ENCODE measurements at places on chromosomes 16 and 17.

DNA sequence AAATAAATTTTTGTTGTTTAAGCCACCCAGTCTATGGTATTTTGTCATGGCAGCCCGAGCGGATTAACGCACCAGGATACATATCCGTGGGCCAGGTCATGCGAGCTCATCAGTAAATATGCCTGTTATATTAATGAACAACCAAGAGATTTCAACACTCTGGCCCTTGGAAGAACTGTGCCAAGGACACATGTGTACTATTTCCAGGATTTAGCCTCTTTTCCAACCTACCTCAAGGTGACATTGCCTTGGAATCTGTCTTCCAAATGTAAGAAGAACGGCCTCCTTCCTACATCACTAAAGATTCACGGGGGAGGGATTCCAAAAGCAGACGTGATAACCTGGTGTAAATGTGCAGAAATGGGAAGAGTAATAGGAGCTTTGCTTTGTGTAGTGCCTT lies 72.8 kb upstream of the DYNLRB2 start:
- DNase-seq = no peak

GRCh38 chr16:85296859-85297660 lies 184.8 kb upstream of the CIBAR2 start:
- DNase-seq = peak; percentile 55

- no peak for DNase-seq
These were observed 18.4 kb upstream of the UBE2I start for GRCh38 chr16:1290860-1291575.

- no peak for DNase-seq
These were observed 95.5 kb upstream of the ZNF469 start for GRCh38 chr16:88287219-88287618.

DNA sequence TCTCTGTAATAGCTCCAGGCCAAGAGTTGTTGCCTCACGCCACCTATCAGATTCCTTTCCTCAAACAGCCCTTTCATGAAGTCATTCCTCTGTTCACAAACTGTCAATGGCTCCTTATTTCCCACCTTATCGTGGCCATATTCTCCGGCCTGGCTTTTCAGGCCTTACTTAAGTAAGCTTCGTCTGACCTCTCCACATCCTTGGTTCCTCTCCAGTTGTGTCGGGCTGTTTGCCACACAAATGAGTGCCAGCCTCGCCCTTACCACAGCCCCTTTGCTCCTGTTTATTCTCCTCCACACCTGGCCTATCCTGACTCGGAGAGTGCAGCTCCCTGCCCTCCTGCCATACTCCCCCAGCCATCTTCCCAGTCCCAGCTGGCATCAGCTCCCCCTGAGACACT lies 2.0 kb downstream of the TP53I13 start:
- DNase-seq = no peak

- no peak for DNase-seq
These were observed 51.0 kb upstream of the GPRC5B start for GRCh38 chr16:19935694-19936093.

DNA sequence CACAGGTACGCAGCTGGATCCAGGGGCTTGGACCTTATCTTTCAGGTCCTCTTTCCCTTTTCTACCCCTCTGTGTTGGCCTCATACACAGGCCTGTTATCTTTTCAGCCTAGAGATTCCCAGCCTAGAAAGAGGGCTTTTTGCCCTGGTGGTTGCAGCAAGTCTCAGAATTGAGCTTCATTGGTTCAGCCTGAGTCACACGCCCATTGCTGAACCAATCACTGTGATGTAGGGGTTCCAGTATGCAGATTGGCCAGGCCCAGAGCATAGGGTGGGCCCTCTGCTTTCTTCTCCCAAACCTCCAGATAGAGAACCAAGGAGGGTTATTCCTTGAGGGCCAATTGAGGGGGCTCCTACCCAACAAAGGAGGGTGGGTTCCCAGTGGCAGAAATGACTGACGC lies 32.8 kb downstream of the GPT2 start:
- DNase-seq = no peak

- DNase-seq = no peak
These were observed 8.1 kb downstream of the DEF8 start for GRCh38 chr16:89956505-89957215.

- DNase-seq = no peak
These were observed 216.7 kb downstream of the C16orf95 start for GRCh38 chr16:87100306-87101058.

DNA sequence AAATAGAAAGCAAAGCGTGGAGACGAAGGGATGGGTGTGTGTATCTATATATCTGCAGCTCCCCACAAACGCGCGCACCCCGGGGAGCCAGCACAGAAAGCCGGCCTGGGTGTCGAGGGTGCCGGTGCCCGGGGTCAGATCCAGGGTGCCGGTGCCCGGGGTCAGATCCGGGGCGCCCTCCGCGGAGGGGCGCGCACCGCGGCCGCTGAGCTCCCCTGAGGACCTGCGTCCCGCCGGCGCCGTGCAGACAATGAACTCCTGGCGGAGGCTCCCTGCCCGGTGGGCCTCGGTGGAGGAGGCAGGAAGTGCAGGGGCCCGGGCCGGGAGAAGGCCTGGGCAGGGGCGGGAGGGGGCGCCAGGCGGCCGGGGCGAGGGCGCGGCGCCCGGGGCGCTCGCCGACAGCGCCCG lies 1.1 kb downstream of the ZNF423 start:
- DNase-seq = no peak

- no peak for DNase-seq
These were observed 4.3 kb downstream of the ZFP1 start for GRCh38 chr16:75152635-75153034.

GRCh38 chr16:3610698-3611145 lies 684 bp downstream of the SLX4 start:
- DNase-seq = no peak

- DNase-seq = peak; percentile 20
These were observed 588.7 kb downstream of the CDH13 start for GRCh38 chr16:83215406-83216001.

DNA sequence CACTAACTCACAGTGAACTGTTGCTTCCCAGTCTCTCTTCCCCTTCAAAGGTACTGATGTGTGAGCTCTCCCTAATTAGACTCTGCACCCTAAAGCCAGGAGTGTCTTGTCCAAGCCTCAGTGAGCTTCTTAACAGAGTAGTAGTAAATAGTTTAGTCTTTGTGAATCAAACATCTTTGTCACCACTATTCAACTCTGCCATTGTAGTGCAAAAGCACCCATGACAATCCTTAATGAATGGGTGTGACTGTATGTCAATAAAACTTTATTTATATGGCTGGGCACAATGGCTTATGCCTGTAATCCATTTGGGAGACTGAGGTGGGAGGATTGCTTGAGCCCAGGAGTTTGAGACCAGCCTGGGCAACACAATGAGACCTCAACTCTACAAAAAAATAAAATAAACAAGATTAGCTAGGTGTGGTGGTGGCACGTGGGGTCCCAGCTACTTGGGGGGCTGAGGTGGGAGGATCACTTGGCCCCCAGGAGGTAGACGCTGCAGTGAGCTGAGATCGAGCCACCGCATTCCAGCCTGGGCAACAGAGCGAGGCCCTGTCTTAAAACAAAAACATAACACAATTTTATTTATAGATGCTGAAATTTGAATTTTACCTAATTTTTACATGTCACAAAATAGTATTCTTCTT lies 45.5 kb upstream of the TNRC6A start:
- DNase-seq = no peak

- DNase-seq = no peak
These were observed 97.6 kb upstream of the DNAH17 start for GRCh38 chr17:78674595-78675315.

DNA sequence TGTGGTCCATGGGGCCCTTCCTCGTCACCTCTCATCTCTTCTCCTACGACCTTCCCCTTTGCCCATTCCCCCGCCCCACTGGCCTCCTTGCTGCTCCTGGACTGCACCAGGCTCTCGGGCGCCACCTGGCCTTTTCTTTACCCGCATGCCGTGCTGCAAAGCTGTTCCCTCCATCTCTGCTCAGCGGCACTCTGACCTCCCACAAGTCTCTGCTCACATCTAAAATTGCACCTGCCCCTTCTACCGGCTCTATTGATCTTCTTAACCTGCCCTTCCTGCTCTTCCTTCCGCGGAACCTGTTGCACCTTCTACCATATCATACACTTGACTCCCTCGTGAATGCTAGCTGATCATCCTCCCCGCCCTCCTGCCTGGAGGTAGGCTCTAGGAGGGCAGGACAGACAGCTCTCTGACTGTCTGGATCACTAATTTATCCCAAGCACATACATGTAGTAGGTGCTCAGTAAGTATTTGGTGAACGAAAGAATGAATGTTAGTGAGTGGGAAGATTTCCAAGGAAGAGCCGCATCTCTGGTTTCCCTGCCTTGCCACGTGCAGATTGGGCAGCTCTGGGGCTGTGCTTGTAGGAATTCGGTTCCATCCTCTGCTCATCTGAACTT lies 17.3 kb downstream of the DNAH17 start:
- DNase-seq = no peak

- no peak for DNase-seq
These were observed 29.9 kb downstream of the RAD51C start for GRCh38 chr17:58722274-58722673.

GRCh38 chr17:6109536-6109935 lies 39.4 kb downstream of the WSCD1 start:
- DNase-seq = no peak

DNA sequence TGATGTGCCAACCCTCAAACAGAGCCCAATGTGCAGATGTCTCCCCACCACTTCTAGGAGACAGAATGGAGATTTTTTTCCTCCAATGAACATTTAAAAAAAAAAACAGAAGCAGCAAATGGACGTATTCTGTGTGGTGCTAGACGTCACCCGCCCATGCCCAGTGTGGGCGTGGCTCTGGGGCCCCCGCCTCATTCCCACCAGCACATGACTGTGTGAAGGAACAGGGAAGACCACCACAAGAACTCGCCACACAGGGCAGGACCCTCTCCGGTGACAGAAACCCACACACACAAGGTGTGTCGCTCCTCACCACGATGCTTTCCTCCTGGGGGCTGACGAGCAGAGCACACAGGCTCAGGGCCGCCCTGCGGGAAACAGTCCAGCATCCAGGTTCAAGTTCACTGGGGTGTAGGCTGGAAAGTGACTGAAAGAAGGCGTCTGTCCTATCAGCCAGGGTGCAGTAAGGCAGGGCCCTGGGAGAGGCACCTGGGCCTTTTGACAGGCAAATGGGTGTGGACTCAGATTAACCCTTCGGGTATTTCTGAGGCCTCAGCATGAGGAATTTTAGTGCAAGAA lies 53.5 kb downstream of the KLHDC4 start:
- DNase-seq = no peak

DNA sequence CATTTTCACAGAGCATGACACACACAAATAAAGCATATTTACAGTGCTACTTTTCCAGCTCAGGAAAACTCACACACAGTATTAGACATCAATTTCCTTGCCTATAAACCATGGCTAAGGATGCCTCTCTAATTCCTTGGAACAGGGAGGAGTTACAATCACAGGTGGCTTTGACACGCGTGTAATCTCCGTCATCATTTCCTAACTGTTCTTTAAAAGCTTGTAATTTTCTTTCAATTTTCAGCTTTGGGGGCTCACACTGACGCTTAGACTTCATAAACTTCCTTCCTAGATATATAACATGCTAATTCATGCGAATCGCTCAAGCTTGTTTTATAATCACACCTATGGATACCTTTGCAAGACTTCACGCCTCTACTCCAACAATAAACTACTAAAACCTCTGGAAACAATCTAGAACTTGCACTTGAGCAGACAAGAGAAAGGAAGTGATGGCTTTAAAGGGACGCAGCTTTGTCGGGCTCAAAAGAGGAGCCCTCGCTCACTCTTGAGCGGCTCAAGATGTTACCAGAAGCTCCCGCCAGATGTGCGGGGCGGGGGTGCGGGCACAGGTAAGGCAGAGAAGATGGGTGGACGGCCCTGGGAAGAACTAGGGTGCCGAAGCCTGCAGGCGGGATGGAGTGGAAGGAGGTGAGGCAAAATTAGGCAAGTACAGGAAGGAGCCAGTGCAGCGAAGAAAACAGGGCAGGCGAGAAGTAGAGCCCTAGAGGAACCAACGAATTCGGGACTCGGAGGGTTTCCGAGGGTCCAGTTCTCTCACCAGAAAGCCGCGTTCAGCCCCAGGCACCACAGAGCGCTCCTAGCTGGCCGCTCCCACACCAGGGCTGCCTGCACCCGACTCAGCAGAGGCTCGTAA lies 631 bp downstream of the RETREG3 start:
- DNase-seq = no peak

DNA sequence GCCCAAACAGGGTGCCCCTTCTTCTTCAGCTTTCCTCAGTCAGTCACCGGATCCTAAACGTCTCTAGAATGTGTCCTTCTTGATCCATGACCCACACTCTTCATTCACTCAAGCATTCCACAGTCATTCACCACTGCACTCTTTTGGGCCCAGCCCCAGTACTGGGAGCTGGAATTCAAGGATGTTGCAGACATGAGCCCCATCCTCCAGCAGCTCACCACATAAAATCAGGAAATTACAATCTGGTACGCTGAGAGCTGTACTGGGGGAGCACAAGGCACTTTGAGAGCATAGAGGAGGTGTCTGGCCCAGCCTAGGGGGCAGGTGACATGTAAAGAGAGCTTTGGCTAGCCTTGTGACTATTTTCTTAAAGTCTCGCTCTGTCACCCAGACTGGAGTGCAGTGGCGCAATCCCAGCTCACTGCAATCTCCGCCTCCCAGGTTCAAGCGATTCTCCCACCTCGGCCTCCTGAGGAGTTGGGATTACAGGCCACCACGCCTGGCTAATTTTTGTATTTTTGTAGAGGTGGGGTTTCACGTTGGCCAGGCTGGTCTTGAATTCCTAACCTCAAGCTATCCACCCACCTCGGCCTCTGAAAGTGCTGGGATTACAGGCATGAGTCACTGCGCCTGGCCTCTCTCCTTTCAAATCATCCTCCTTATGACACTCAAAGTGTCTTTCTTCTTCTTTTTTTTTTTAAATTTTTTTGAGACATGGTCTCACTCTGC lies 18.7 kb downstream of the CES4A start:
- no peak for DNase-seq

- DNase-seq = no peak
These were observed 126.0 kb upstream of the ERCC4 start for GRCh38 chr16:13793841-13794409.

- no peak for DNase-seq
These were observed 6.1 kb downstream of the ZG16 start for GRCh38 chr16:29784157-29784556.

Data from activated CD8-positive, alpha-beta memory T cell treated with anti-CD3 and anti-CD28 coated beads, Interleukin-2, amount 50 U/mL, for 4 hours (primary cell).